Fibroblast of villous mesenchyme (primary cell): ENCODE measurements at places on chromosomes 4 and X.
A peak's percentile ranks its signal among the peaks of the same experiment; 100 is the strongest.

DNA sequence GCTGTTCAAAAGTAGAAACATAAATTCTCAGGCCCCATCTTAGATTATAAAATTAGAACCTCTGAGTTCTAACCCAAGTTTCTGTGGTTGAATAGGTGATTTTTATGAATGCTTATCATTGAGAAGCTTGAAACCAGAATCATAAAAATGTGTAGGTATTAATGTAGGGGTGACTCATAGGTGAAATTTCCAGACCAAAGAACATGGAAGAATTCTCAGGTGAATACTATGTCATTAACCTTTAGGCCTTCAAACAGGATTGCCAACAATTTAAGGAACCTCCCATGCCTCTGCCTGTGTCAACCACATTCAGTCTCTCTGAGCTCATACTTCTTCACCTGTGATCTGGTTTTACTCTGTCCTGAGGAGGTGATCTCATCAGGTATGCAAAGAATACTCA is 177.8 kb downstream of the NPFFR2 start:
- DNase-seq, result no peak

- peak; percentile 62 for DNase-seq
These were observed 35.7 kb upstream of the INTS6L start for GRCh38 chrX:135484641-135485289.

DNA sequence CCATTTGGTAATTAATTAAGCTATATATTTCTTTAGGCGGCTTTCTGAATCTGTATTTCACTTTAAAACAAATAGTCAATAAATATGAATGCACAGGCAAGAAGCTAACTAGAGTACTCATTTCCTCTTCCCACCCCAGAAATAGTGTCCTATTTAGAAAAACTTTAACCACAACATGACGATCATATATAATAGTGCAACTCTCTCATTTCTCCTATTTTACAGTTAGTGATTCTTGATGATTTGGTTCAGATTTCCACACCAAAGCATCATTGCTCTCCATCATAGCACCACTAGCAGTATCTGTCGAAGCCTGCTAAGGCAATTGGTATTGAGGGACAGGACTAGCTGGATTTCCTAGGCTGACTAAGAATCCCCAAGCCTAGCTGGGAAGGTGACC is 184.0 kb upstream of the GALNTL6 start:
- DNase-seq, result no peak

DNA sequence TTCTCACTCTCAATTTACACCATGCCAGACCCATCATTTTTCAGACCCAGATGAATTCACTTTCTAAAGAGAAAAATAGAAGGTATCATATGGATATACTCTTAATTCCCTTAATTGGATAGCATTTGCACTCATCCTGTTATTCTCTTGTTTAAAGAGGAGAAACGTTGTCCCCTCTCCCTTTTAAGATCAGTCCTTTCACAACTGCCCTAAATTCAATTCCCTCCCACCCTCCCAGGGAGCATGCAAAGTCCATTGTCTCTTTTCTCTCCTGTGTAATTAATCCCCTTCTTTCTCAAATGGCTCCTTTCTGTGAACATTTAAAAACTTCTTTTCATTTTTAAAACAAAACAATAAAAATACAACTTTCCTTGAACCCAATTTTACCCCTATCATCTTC is 124.7 kb upstream of the TLL1 start:
- DNase-seq, result no peak

DNA sequence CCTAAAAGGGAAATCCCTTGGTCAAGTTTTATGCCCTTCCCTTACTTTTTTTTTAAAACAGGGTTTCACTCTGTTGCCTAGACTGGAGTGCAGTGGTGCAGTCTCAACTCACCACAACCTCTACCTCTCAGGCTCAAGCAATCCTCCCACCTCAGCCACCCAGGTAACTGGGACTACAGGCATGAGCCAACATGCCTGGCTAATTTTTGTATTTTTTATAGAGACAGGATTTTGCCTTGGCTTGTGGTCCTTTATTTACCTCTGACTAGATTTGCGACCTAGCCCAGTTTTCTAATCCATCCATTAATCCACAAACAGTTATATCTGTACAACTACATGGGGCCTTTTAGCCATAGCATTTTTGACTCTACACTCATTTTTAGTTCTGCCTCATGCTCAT is 23.7 kb downstream of the CDS1 start:
- no peak for DNase-seq
